ENCODE measurements at places on chromosomes 6 and 20.

DNA sequence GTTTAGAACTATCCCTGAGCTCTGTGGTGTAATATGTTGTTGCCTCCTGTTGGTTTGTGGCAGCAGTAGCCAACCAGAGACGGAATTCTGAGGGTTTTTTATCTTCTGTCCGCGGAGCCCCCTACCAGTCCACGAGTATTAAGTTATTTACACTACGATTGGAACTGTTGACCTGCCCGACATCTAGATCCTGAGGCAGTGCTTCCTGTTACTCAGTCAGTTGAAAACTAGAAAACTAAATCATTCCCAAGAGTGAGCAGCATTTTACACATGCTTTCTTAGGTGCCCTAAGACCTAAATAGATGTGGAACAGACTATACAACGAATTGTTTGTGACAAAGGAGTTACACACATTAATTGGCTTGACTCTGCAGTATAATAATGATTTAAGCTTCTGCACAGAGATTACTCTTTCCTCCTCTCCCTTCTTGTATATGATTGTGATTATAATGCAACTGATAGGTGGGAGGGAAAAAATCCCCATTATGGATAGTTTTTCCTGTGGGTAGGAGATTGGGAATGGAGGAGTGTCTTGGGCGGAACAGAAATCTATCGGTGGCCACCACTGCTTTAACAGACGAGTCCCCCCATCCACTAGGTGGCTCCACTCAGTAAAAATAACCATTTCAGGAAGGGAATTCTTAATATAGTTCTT is 1.7 kb downstream of the LOC128125822 start:
- DNase-seq, result peak; percentile 58

- no peak for DNase-seq
Measured at GRCh38 chr20:3092611-3093379, 8.3 kb upstream of the AVP start.

DNA sequence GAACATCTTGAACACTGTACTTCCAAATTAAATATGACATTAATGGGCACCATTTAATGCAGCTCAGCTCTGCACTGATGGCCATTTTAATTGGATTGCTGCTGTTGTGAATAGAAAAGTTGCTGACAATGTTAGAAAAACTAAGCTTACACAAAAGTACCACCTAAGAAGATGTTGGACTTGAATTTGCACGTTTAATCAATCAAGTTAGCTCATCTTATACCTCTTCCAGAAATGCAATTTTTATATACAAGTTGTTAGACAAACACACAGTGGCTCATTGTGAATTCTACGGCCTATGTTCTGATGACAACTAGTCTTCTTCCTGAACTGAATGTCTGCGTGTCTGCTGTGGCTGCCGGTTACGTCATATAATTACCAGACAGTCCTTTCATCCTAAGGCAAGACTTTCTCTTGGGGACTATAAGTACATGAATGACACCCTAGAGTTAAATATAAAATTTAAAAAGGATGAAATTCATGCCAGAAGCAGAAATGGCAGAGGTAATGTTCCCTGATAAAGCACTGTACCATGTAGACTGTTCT is 330.2 kb downstream of the EPM2A start:
- no peak for DNase-seq

GRCh38 chr20:57753332-57754164 is 43.7 kb upstream of the PMEPA1 start:
- no peak for DNase-seq

DNA sequence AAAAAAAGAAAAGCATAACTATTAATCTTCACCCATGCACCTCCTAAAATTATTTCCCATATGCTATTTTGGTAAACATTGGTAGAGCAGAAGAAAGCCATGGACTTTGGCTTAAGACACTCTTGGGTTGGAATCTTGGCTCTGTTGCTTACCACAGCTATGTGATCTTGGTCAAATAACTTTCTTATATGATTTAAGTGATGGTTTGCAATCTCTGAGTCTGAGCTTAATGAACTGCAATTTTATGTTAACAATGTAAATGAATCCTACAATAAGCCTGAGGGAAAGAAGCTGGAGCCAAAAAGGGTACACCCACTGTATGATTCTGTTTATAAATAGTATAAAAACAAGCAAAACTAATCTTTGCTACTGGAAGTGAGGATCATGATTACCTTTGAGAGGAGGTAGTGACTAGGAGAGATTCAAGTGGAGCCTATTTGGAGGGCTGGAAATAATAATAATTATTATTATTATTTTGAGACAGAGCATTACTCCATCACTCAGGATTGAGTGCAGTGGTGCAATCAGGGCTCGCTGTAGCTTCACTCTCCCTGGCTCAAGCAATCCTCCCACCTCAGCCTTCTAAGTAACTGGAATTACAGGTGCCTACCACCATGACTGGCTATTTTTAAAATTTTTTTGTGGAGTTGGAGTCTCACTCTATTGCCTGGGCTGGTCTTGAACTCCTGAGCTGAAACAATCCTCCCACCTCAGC is 34.5 kb downstream of the ABRACL start:
- no peak for DNase-seq

- DNase-seq, result no peak
Measured at GRCh38 chr20:37882961-37883712, 19.8 kb upstream of the VSTM2L start.

DNA sequence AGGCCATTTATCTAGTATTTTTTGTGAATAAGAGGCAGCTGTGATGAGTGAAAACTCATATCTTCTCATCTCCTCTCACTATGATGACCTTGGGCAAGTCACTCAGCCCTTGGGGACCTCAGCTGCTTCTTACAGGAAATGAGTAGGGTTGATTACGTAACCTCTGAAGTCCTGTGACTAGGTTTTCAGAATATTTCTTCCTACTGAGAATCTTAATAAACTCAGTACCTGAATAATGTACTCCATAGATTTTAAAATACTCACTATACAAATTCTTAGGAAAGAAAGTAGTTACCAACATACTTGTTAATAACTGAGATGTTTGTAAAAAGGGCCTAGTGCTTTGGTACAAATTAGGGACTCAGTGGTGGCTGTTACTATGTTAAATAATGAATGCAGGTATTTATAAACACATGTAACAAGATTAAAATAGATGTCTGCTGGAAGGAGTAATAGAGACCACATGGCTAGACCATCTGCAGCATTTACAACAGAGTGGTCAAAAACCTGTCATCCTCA is 60.9 kb downstream of the RPRD1B start:
- no peak for DNase-seq

- no peak for DNase-seq
Measured at GRCh38 chr6:151073146-151073545, 166.6 kb upstream of the AKAP12 start.

- DNase-seq, result no peak
Measured at GRCh38 chr6:100506651-100507050, 41.9 kb upstream of the SIM1 start.

GRCh38 chr6:89799756-89800155 is 19.8 kb downstream of the MDN1 start:
- no peak for DNase-seq

DNA sequence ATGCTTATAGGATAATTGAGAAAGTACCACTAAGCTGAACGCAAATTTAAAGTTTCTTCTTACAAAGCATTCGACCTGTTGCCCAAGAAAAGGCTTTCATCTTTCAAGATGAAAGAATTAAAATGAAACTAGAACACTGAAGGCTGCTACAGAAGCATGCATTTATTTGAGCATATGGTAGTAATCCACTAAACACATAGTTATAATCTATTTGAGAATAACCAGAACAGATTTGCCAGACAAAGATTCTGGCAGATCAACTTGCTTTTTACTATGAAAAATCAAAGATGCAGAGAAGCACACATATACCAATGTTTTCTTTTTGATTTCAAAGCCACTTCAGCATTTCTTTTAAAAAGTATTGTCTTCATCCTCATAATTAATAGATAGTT is 412.2 kb downstream of the UTRN start:
- DNase-seq, result no peak

GRCh38 chr20:63700199-63701050 is 4.0 kb downstream of the TNFRSF6B start:
- peak; percentile 20 for DNase-seq

- no peak for DNase-seq
Measured at GRCh38 chr6:23350752-23351453, 775.1 kb upstream of the NRSN1 start.

DNA sequence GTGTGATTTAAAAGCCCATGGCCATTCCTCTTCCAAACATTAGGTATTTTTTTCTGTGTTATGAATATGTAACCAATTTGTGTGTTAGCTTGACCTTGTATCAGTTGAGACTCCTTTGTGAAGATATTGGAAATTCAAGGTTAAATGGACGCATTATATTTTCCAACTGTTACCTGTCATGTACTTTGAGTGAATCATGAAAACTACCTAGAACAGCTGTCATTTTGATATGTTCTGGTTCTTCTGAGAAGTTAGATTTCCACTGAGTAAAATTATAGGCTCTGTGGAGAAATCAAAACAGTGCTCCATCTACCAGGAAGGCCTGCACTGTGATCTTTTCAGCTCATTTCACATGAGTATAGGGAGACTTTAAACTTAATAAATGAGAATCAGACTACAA is 470.0 kb downstream of the NKAIN2 start:
- no peak for DNase-seq

- no peak for DNase-seq
Measured at GRCh38 chr6:116170358-116171057, 44.6 kb upstream of the COL10A1 start.

- DNase-seq, result peak; percentile 40
Measured at GRCh38 chr20:36880741-36881250, 4.9 kb downstream of the TLDC2 start.
